ENCODE measurements at places on chromosomes 1 and 21.

DNA sequence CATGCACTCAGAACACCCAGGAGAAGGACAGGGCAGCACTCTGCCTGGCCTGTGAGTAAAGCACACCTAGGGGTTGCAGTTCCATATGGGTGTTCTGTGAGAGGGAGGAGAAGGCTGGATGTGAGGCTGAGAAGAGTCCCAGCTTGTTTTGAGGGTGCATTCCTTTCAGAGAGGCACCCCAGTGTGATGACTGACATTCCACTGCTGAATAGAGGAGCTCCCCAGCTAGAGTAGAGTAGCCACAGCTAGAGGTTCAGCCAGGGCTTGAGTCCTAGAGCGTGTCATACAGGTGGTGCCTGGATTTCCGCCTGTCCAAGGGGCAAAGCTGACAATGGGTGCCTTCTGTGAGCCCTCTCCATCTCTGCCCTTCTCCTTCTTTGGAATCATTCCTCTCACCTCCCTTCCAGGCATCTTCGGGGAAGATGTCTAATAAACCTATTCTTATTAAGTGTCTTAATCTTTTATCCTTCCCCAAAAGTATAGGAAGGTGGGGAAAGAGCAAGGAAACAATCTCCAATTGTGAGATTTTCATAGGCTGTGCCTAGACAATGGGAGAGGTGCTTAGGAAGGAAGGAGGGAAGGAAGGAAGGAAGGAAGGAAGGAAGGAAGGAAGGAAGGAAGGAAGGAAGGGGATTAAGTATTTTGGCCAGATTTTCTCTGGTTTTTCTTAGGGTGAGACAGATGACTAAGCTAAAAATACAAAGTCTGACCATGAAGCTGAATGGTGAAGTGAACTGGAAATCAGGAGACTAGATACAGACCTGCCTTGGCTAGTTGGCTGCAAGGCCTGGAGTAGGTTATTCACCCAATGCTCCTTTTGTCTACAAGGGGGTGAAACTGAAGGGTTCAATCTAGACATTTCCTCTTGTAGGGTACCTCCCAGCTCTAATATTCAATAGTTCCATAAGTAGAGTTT is 43.6 kb upstream of the SYT6 start:
- no peak overlapping the region for H3K27ac ChIP-seq
- no peak for DNase-seq
- no peaks in the 10 kb centered on the region for H3K4me1 ChIP-seq
- H3K36me3 ChIP-seq = no peaks in the 10 kb centered on the region

GRCh38 chr1:59520194-59520593 is 223.3 kb downstream of the FGGY start:
- H3K36me3 ChIP-seq = no peaks in the 10 kb centered on the region
- H3K4me1 ChIP-seq = peaks cover 5% of the 10 kb centered on the region
- H3K4me3 ChIP-seq = no peak overlapping the region

- H3K4me3 ChIP-seq = no peak overlapping the region
- H3K27ac ChIP-seq = peak overlapping the region; percentile 32
- H3K4me1 ChIP-seq = peaks cover 41% of the 10 kb centered on the region
- no peaks in the 10 kb centered on the region for H3K27me3 ChIP-seq
- no peaks in the 10 kb centered on the region for H3K36me3 ChIP-seq
- no peak for DNase-seq
Measured at GRCh38 chr1:2206813-2207487, 12.4 kb upstream of the FAAP20 start.

DNA sequence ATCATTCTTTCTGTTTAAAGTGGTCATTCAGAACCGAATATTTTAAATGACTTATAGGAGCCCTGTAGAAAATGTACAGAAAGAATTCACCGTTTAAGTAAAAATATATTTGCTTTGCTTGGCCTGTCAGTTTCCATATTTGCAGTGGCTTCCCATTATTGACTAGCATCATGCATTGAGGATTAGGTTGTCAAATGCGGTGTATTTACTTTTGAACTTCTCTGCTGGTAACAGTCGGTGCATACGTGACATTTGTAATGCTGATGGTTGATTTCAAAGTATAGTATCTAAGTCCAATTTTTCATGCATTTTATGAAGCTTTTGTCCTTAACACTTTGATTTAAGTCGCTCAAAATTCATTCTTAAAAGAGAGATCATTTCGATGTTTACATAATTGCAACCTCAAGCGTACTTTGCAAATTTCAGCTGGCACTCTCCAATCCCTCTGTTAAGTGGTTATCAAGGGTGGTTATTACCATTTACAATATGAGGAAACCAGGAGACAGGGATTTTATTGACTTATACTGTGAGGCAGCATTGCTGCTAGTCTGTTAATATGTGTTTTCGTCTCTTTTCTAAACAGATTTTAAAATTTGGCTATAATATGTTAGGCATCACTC is 201.6 kb downstream of the SDCCAG8 start:
- DNase-seq = no peak
- no peak overlapping the region for H3K27ac ChIP-seq
- no peaks in the 10 kb centered on the region for H3K27me3 ChIP-seq
- H3K4me3 ChIP-seq = no peak overlapping the region
- H3K36me3 ChIP-seq = peaks cover 2% of the 10 kb centered on the region
- H3K4me1 ChIP-seq = no peaks in the 10 kb centered on the region

GRCh38 chr1:94334764-94335163 is 83.4 kb upstream of the ABCD3 start:
- H3K27me3 ChIP-seq = peaks cover 9% of the 10 kb centered on the region
- DNase-seq = no peak
- peaks cover 14% of the 10 kb centered on the region for H3K4me1 ChIP-seq
- H3K4me3 ChIP-seq = no peak overlapping the region

- no peaks in the 10 kb centered on the region for H3K4me1 ChIP-seq
- DNase-seq = peak; percentile 44
- H3K27ac ChIP-seq = no peak overlapping the region
Measured at GRCh38 chr1:30525971-30526651, 197.3 kb downstream of the MATN1 start.

DNA sequence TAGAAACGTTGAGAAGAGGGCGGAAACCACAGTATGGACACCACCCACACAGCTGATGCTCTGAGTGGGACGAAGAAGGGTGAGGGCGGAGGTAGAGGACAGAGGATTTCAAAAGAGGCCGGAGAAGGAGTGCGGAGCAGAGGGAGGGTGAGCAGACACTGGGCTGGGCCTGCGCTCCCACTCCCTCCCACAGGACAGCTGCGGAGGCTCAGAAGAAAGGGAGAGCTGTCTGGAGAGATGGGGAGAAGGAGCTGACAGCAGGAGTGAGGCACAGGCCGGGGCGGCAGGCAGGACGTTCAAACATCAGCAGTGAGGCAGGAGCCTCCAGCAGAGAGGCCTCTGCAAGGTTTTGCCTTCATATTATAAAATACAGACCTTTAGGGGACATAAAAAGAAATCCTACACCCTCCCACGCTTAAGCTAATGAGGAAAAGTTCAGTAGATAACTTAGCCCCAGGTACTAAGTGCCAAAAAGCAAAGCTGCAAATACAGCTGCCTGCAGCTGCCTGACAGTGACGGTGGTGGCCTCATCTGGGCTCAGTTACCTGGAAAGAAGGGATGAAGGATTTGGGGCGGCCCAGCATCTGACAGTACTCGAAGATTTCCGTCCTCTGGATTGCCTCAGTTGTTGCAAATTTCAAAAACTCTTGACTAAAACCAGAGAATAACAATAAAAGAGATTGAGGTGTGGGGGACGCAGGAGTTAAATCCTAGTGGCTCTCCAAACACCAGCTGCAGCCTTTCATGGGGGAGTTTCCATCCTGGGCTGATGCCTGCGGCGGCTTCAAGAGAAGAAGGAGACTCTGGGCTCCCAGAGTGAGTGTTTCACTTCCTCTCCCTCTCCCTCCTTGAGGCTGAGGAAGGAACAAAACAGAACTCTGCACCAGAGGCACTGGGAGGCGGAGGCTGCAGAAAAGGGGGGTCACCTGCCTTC is 25.6 kb downstream of the SEC16B start:
- no peaks in the 10 kb centered on the region for H3K4me1 ChIP-seq
- H3K27me3 ChIP-seq = no peaks in the 10 kb centered on the region
- no peak overlapping the region for H3K4me3 ChIP-seq
- H3K27ac ChIP-seq = no peak overlapping the region
- DNase-seq = no peak

GRCh38 chr1:234779160-234779538 is 169.2 kb upstream of the IRF2BP2 start:
- peaks cover 43% of the 10 kb centered on the region for H3K27me3 ChIP-seq
- no peaks in the 10 kb centered on the region for H3K4me1 ChIP-seq
- H3K4me3 ChIP-seq = no peak overlapping the region
- no peak for DNase-seq

DNA sequence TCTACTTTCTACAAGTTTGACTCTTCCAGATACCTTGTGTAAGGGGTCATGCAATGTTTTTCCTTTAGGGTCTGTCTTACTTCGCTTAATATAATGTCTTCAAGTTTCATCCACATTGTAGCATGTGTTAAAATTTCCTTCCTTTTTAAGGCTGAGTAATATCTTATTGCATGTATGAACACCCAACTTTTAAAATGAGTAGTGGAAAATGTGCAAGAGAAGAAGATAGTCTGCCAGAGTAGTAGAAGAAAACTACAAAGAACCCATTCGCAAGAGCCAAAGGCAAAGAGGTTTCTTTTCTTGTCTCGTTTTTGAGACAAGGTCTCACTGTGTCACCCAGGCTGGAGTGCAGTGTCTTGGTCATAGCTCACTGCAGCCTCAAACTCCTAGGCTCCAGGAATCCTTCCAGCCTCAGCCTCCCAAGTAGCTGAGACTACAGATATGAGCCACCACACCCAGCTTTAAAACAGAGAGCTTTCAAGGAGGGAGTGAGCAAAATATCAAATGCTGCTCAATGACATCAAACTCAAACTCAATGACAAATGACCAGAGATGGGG is 9.4 kb downstream of the IL23R start:
- no peaks in the 10 kb centered on the region for H3K4me1 ChIP-seq
- H3K27me3 ChIP-seq = peaks cover 5% of the 10 kb centered on the region
- H3K4me3 ChIP-seq = no peak overlapping the region
- H3K36me3 ChIP-seq = no peaks in the 10 kb centered on the region

DNA sequence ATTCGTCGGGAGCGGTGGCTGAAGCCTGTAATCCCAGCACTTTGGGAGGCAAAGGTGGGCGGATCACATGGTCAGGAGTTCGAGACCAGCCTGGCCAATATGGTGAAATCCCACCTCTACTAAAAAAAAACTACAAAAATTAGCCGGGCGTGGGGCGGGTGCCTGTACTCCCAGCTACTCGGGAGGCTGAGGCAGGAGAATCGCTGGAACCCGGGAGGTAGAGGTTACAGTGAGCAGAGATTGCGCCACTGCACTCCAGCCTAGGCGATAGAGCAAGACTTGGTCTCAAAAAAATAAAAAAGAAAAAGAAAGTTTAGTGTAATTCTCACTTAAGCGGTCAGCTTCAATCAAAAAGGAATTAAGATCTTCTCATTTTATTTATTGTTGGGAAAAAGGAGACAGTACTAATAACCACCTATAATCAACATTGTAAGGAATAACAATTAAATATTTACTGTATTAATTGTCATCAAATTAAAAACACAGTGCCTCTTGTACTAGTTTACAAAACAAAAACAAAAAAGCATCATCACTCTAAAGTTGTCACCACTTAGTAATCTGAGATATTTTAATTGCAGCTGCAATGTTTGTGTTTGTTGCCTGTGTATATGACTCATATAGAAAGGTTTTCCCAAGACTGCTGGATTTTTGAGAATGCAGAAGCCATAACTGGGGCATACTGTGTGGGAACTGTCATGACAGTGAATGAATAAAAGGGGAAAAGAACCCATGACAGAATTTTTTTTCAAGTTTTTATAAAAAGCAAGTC is 3.7 kb downstream of the FBXO42 start:
- no peak overlapping the region for H3K4me3 ChIP-seq
- peaks cover 9% of the 10 kb centered on the region for H3K4me1 ChIP-seq
- H3K27me3 ChIP-seq = no peaks in the 10 kb centered on the region
- no peak overlapping the region for H3K27ac ChIP-seq

GRCh38 chr1:6658359-6659060 is 33.8 kb downstream of the THAP3 start:
- no peak for DNase-seq
- H3K4me1 ChIP-seq = peaks cover 1% of the 10 kb centered on the region
- no peak overlapping the region for H3K4me3 ChIP-seq
- no peaks in the 10 kb centered on the region for H3K27me3 ChIP-seq

DNA sequence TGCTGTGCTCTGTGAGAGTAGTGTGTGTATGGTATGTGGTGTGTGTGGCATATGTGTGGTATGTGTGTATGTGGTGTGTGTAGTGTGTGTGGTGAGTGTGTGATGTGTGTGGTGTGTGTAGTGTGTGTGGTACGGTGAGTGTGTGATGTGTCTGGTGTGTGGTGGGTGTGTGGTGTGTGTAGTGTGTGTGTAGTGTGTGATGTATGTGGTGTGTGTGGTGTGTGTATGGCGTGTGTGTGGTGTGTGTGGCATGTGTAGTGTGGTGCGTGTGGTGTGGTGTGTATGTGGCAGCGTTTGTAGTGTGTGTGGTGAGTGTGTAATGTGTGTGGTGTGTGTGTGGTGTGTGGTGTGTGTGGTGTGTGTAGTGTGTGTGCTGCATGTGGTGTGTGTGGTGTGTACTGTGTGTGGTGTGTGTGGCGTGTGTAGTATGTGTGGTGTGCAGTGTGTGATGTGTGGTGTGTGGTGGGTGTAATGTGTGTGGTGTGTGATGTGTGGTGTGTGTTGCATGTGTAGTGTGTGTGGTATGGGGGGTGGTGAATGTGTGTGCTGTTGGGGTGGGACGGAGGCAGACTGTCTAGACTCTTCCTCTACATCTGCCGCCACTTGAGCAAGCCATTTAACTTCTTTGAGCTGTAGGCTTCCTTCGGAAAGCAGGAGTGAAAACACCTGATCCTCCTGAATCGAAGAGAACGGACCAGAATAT is 33.5 kb downstream of the GPA33 start:
- H3K4me3 ChIP-seq = no peak overlapping the region
- no peaks in the 10 kb centered on the region for H3K4me1 ChIP-seq
- no peak for DNase-seq
- no peak overlapping the region for H3K27ac ChIP-seq
- H3K27me3 ChIP-seq = no peaks in the 10 kb centered on the region

DNA sequence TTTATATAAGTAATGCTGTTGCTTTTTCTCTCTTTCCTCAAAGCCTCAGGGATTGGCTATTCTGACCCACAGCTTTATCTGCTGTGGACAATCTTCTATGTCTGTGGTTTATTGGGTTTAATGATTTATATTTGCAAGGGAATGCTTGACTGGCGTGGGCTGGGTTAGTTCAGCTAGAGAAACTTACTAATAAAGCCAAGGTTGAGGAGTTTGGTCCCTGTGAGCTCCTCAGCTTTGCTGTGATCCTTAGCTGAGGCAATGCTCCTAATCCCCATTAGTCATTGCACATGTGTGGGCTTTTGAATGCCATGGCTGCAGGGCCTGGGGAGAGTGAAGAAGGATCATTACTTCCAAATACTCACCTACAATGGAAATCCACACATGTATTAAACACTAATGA is 179.3 kb downstream of the ZNF326 start:
- H3K4me3 ChIP-seq = no peak overlapping the region
- DNase-seq = no peak
- H3K27ac ChIP-seq = no peak overlapping the region
- H3K4me1 ChIP-seq = no peaks in the 10 kb centered on the region

GRCh38 chr1:82329226-82329625 is 528.5 kb downstream of the ADGRL2 start:
- no peak for DNase-seq
- H3K4me1 ChIP-seq = no peaks in the 10 kb centered on the region
- no peak overlapping the region for H3K27ac ChIP-seq
- H3K27me3 ChIP-seq = no peaks in the 10 kb centered on the region
- no peak overlapping the region for H3K4me3 ChIP-seq
